IPS-NIHi11 (cell line): ENCODE measurements at places on chromosomes 3 and 15.

GRCh38 chr3:172561897-172562640, 38.8 kb upstream of the TNFSF10 start:
- DNase-seq: no peak

- no peak for DNase-seq
Observed at GRCh38 chr3:110806924-110807323, 264.7 kb upstream of the NECTIN3 start.

DNA sequence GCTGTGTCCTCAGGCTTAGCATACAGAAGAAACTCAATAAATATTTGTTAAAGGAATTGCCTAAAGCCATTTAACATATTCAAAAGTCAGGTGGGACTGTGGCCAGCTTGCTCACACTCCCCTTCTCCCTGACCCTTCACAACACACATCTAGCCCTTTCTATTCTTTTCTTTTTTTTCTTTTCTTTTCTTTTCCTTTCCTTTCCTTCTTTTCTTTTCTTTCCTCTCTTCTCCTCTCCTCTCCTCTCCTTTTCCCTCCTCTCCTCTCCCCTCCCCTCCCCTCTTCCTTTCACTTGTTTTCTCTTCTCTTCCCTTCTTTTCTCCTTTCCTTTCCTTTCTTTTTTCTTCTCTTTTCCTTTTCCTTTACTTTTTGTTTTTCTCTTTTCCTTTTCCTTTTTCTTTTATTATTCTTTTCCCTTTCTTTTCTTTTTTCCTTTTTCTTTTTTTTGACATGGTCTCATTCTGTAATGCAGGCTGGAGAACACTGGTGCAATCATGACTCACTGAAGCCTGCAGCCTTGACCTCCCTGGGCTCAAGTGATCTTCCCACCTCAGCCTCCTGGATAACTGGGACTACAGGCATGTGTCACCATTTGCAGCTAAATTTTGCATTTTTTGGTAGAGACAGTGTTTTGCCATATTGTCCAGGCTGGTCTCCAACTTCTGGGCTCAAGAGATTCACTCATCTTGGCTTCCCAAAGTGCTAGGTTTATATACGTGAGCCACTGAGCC, 377.8 kb downstream of the GRM7 start:
- no peak for DNase-seq

GRCh38 chr3:31815631-31816440, 165.2 kb downstream of the OSBPL10 start:
- no peak for DNase-seq
